ENCODE measurements at places on chromosomes 2 and 18.

DNA sequence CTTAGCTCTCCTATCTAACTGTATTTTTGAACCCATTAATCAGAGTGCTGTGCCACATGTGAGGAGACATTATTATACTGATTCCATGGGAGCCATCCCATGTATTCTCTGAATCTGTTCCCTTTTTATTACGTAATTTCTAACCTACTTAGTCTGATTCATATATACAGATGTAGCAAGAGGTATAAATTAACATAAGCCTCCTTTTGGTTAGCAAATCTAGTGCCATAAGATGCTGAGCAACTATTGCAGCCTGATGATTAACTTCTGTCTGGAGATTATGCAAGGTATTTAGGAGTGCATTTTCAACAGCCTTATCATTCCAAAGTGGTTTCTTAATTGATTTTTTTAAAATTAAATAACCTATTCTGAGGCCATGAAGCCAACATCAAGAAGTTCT is 114.1 kb upstream of the MSH2 start:
- DNase-seq, result peak; percentile 95

DNA sequence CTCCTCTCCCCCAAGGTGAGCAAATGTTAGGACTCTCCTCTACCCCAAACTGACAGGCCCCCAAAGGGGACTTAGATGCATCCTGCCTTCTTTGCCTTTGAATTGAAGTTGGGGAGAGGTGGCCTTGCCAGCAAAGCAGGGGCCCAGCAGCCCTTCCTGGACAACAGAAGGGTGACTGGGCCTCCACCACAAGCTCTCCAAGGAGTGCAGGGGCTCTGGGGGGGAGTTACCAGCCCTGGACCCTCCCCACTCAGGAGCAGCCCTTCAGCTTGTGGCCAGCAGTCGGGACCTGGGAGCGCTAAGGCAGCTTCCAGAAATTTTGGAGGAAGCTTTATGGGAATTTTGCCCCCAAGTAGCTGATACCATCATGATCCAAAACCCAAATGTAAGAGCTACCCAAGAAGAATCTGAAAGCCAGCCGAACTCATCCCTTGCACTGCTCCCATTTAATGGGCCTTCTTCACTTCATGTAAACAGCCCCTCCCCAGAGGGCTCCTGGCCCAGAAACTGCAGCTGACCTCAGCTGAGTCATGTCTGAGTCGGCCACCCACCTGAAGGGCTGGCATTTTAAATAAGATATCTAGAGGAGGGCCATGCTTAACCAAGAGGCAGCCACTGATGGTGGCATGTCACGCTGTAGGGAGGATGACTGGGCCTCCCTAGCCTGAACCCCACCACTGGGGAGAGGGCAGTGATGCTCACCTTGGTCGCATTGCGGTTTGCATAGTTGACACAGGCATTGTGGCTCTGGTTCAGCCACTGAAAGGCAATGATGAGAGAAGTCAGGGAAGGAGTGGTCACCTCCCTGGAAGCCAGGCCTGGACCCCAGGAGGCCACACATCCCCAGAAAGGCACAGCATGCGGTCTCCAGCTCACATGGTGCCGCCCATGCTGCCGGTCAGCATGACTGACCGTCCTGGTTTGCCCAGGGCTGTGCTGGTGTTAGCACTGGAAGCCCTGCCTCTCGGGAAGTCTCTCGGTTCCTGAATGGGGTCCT is 71.5 kb downstream of the SFXN5 start:
- DNase-seq, result no peak

DNA sequence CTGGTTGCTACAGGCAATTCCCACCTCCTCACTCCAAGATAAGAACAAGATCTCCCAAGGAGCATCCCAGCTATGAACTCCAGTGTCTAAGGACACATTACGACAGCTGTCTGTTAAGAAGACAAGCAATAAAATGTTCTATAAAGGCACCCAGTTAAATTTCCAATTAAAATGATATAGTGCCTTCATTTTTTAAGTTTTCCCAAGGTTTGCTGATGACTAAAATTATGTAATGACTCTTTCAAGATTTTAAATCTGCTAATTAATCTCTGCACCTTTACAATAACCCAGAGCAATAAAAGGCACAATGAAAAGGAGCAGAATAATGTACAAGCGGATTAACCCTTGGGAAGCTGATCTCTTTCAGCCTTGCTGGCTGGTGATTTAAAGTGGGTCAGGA is 61.6 kb upstream of the REG3G start:
- DNase-seq, result no peak

GRCh38 chr2:179538406-179539123 is 273.9 kb upstream of the SESTD1 start:
- DNase-seq, result no peak

DNA sequence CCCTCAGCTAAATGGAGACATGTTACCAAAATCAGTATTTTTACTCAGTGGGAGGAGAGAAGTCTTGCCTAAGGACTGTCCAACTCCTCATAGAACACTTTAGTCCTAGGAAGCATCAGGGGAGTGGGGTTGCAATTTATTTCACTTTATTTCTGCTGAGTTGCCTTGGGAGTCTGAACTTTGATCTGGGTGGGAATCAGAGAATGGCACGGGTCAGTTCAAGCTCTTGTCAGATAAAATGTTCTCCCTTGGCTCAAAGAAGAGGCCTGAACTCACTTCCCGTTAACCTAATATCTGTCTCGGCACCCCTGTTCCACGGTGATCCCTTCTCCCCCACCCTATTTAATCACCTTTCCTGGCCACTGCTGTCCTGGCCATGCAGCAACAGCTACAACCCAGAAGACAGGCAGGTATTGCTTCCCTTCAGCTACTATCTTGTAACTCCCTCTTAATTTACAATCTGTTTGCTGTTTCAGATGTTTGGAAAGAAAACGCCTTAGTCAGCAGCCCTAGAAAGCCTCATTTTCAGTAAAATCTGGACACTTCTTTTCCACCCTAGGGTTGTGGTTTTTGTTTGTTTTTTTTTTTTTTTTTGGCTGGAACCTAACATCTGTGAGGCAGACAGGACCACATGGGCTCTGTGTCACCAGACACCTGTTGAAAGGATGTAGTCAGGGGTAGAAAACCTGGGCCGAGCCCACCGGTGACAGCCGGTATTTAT is 52.5 kb downstream of the SERTAD2 start:
- DNase-seq, result no peak

DNA sequence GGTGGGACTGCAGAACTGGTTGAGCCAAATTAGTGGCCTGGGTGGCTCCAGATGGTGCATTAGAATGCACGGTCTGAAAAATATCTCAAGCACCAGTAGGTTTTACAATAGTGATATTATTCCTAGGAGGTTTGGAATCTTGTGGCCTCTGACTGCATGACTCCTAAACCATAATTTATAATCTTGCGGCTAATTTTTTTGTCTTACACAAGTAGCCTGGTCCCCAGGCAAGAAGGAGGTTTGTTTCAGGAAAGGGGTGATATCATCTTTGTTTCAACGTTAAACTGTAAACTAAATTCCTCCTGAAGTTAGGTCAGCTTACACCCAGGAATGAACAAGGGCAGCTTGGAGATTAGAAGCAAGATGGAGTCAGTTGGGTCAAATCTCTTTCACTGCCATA is 98.9 kb upstream of the ARL4C start:
- peak; percentile 51 for DNase-seq

DNA sequence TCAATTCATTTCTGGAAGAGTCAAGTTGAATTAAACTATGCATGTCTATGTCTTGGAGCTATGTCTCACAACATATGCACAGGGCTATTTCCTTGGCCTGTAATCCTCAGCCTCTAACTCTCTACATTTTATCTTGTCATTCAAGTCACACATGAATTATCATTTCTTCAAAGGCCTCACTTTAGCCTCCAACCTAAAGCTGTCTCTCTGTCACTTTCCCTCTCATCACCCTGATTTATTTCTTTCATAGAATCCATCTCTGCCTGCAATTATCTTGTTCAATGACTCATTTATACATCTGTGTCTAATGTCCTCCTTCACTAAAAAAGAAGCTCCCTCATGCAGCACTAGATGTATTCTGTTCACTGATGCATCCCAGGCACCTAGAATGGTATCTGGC is 614.2 kb upstream of the REG3G start:
- DNase-seq, result no peak

- DNase-seq, result no peak
Observed at GRCh38 chr2:215236131-215236530, 75.7 kb upstream of the ATIC start.

- DNase-seq, result no peak
Observed at GRCh38 chr18:44679914-44680272, 795 bp upstream of the SETBP1 start.

- no peak for DNase-seq
Observed at GRCh38 chr2:10229462-10230099, 73.1 kb upstream of the HPCAL1 start.

- no peak for DNase-seq
Observed at GRCh38 chr2:94762600-94762999, 108.6 kb upstream of the TEKT4 start.

- no peak for DNase-seq
Observed at GRCh38 chr2:57105694-57106093, 921.9 kb downstream of the CCDC85A start.

DNA sequence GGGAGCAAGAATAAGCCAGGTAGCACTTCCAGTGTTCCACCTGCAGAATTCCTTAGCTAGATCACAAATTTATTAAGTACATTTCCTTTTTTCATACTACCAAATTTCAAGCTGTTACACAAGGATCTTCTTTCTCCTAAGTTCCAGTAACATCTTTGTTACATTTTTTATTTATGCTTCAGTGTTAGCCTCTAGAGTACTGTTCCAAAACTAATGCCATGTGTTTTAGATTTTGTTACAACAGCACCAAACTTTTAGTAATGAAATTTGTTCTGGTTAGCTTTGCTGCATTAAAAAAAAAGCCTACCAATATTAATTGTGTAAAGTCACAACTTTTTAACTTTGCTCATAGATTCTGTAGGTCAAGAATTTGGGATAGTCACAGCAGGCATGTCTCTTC is 161.1 kb downstream of the CAMKMT start:
- DNase-seq, result no peak

GRCh38 chr2:127288274-127288673 is 5.7 kb downstream of the ERCC3 start:
- DNase-seq, result no peak

DNA sequence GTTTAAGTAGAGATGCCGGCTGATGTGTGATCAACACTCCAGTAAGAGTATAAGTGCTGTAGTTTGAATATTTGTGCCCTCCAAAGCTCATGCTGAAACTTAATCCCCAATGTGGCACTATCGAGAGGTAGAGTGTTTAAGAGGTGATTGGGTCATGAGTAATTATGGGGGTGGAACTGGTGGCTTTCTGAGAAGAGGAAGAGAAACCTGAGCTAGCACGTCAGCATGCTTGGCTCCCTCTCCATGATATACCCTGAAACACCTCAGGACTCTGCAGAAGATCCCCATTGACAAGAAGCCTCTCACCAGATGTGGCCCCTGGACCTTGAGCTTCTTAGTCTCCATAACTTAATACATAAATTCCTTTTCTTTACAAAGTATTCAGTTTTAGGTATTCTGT is 584.8 kb downstream of the TSN start:
- no peak for DNase-seq

DNA sequence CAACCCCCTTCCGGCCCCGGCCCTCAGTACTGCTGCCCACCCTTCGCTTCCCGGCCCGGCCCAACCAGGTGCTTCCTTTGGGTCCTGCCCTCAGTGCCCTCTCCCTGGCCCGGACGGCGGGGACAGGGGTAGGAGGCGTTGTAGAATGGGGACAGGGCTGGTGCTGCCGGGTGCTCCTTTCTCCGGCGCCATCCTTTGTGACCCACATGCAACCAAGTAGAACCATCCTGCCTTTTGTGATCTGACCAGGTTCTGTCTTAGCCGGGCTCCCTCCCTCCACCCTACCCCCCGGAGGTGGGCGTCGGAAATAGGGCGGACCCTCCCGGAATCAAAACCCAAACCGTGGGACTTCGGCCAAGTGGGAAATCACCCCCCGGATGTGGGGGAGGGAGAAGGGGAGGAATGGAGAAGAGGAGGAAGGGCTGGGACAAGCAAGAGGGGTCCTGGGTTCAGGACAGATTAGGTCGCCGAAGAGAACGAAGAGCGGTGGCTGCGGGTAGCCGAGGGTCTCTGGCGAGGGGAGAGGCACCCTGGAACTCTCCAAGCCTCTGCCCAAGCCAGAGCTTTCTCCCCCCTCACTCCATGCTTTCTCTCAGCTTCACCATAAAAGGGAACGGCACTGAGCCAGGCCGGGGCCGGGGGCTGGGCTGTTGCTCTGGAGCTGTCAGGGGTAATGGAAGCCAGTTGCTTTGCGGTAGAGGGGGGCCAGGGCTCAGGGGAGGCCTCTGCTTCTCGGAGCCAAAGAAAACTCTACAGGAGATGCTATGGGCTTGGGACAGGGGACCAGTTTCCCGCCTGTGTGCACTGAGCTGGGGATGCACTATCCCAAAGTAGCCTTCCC is 756 bp upstream of the OST4 start:
- no peak for DNase-seq

GRCh38 chr2:152415796-152416195 is 80.8 kb downstream of the FMNL2 start:
- no peak for DNase-seq

- peak; percentile 44 for DNase-seq
Observed at GRCh38 chr2:177143444-177143843, 69.2 kb upstream of the HNRNPA3 start.

GRCh38 chr2:232487385-232488096 is at the start of gene ECEL1:
ECEL1 (minus strand) TSS chr2:232487834; CDS start chr2:232486653, 1,181 bp downstream.
- no peak for DNase-seq

GRCh38 chr2:236998758-236999157 is 86.9 kb upstream of the COPS8 start:
- no peak for DNase-seq

- DNase-seq, result no peak
Observed at GRCh38 chr2:49129034-49129433, 25.3 kb downstream of the FSHR start.

DNA sequence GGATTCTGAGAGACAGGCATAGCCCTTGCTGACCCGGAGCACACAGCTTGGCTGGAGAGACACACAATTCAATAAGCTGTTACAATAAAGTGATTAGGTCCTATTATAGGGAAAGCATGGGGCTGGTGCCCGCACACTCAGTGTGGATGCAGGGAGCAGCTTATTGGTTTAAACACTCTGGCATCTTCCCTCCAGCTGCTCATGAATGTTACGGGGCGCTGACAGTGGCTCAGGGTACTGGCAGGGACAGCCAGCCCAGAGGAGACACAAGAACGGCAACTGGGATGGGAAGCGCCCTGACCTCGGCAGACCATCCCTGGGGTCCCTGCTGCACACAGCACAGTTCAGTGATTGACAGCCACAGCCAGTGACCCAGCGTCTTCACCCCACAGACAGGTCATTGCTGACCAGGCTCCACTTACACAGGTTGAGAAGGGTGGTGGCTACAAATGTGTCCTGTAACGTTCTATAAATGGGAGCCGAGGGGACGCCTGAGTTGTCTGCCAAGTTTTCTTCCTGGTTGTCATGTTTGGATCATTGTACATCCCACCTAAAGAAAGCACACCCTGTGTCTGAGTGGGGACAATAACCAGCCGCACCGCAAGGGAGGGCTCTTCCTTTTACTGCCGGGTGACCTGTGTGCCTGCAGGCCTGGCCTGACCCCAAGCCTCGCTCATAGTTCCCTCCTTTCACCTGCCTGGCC is 60.3 kb downstream of the SH3BP4 start:
- no peak for DNase-seq

DNA sequence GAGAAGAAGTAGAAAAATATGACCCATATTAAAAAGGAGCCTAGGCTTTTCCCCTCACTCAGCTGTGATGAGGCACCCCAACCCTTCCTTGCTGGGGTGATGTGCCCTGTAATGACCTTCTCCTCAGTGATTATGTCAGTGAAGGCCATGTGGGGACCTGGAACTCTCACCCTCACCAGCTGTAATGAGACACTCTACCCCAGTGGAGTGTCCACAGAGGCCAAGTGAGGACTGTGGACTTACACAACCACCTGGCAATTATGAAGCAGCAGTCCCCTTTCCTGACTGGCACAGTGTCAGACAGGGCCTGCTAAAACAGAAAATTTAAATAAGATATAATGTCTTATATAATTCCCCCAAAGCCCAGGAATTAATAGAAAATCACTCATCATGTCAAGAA is 54.2 kb downstream of the SEMA4F start:
- DNase-seq, result no peak

All from AG04449 (cell line).